ENCODE measurements at places on chromosomes 6 and 20.

- no peak for DNase-seq
Observed at GRCh38 chr6:115544765-115545671, 515.7 kb downstream of the FRK start.

DNA sequence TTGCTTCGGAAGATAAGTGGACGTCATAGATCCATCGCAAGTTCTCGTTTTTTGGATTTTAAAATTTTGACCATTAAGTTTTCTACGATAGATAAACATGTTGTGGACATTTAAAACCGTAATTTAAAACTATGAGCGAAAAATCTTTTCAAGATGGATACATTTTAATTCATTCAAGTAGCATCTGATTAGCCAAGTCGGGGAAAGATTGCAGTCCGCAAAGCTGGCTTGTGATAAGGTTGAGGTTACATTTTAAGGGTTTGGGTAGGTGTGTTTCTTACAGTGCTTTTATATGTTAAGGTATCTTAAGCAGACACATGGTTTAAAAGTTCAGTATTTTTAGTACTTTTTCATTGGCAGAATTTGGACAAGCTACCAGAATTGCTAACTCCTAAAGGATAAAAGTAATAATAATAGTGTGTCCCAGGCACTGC, 1.2 kb downstream of the WTAP start:
- DNase-seq = peak; percentile 34

GRCh38 chr6:166657531-166657930, 30.5 kb upstream of the RPS6KA2 start:
- no peak for DNase-seq

- no peak for DNase-seq
Observed at GRCh38 chr6:9515633-9516606, 899.0 kb downstream of the TFAP2A start.
